ENCODE measurements at places on chromosomes 3 and 15. TPM values are rescaled to one million over a fixed set of nuclear protein-coding genes. Genes with fewer than 3 reads are reported as not detected.

Gene ACAD11
- total RNA-seq, result 48.4 TPM

Gene POU1F1
- total RNA-seq, result not detected

Gene MESP2
- 0.30 TPM for total RNA-seq

Gene CACNA2D2
- not detected for total RNA-seq

Gene GOLGA8G
- under 0.01 TPM for total RNA-seq

Gene IL17RE
- total RNA-seq, result 0.23 TPM

Gene DNAJC19
- total RNA-seq, result 25.5 TPM

Gene ARL6IP5
- 72.5 TPM for total RNA-seq

Gene GCNT3
- total RNA-seq, result 0.09 TPM

Gene ASB14
- 0.05 TPM for total RNA-seq

Gene CCR8
- not detected for total RNA-seq

Gene STAB1
- 1.1 TPM for total RNA-seq

Gene ATP8B4
- total RNA-seq, result 0.42 TPM

Gene USP13
- 16.1 TPM for total RNA-seq

Gene SLC28A2
- total RNA-seq, result not detected

Gene MORC1
- total RNA-seq, result not detected

Gene GP5
- total RNA-seq, result 0.14 TPM

Gene SPG21
- 67.6 TPM for total RNA-seq

Gene ITPKA
- 0.59 TPM for total RNA-seq

Gene NOX5
- 0.30 TPM for total RNA-seq

Gene FETUB
- total RNA-seq, result not detected

Gene AADACL2
- not detected for total RNA-seq

Gene DNAJA4
- 2.7 TPM for total RNA-seq

Gene PAQR5
- 0.09 TPM for total RNA-seq

Gene PLCB2
- total RNA-seq, result not detected

Gene MAP2K5
- total RNA-seq, result 7.7 TPM

Gene BCHE
- 54.9 TPM for total RNA-seq

Gene LMAN1L
- not detected for total RNA-seq

Gene FOXB1
- total RNA-seq, result not detected

Gene TMEM202
- not detected for total RNA-seq

Gene SCN11A
- not detected for total RNA-seq

Gene TMEM40
- total RNA-seq, result not detected

Gene SLC27A2
- total RNA-seq, result 0.30 TPM

Gene CCDC51
- total RNA-seq, result 20.1 TPM
